ENCODE measurements at places on chromosomes 16 and 17.

- DNase-seq, result no peak
These were observed 103.7 kb downstream of the GOSR1 start for GRCh38 chr17:30580916-30581315.

DNA sequence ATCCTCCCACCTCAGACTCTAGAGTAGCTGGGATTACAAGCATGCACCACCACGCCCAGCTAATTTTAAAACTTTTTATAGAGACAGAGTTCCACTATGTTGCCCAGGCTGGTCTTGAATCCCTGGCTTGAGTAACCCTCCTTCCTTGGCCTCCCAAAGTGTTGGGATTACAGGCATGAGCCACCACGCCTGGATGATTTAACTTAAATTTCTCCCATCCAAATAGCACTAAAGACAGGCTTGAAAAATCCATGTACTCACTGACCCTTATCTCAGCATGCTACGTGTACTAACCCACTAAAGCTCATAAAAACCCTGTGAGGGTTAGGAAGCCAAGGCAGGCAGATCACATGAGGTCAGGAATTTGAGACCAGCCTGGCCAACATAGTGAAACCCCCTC, 4.6 kb downstream of the SLC5A10 start:
- DNase-seq, result no peak

DNA sequence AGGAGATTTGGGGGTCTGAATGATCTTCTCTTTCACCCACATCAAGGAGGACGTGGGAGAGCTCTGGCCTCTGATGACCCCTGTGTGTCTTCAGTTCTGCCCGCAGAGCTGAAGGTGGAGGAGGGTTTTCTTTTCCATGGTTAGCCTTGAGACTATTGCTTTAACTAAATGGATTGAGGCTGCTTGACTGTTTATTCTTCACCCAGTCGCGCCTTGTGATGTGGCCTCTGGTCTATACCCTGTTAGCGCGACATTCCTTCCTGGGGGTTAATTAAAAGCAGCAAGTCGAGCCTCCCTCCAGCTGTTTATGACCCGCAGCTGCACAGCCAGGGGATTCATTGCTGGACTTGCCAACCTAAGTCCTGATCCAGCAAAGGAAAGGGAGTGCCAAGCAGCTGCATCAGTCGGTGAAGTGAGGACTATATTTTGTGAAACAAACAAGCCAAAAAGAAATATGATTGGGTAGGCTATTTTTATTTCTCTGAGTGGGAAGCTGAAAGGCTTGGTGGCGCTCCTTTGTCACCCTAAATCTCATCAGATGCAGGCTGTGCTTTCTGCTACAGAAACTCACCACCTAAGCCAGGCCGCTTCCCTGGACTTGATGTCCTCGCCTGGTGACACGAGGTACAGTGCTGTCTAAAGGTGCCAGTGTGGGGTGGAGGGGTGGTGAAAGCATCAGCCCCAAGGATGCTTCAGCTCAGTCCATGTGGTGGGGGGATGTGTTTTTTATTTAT, 11.0 kb upstream of the SEC14L1 start:
- peak; percentile 89 for DNase-seq

DNA sequence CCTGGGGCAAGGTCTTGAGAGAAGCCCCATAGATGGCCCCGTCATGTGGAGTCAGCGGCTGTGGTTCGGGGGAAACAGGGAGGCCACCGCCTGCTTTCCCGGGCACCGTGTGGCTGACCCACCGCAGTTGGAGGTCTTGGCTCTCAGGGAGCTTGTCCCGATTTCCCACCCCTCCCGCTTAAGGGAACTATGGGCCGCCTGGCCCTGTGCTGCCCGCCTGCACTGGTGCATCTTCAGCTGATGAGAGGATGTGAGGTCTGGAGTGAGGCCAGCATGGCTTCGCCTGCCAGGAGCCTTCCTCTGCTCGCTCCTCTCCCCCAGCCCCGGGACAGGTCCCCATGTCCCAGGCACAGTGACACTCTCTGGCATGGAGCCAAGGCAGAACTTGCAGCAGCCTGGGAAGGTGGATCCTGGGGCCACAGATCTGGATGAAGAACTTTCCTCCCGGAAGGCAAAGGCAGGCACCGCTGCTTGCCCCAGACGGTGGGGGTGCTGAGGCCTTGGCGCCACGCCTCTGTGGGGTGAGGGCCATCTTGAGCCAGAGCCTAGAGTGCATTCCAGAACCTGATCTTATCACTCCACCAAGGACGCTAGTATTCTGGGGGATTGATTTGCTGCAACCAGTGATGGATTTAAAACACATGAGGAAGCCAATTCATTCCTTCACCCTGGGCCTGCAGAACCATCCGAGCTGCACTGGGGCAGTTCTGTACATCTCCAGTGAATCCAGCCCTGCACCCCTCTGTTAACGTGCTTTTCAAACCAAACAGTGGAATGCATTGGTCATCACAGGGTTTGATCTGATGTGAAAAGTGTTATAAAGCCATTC, 178.6 kb upstream of the TNRC6C start:
- DNase-seq, result peak; percentile 64

- peak; percentile 54 for DNase-seq
These were observed 1.1 kb downstream of the CHTF8 start for GRCh38 chr16:69131167-69131838.
